ENCODE measurements at places on chromosomes 5 and 9.
A peak's percentile ranks its signal among the peaks of the same experiment; 100 is the strongest.

DNA sequence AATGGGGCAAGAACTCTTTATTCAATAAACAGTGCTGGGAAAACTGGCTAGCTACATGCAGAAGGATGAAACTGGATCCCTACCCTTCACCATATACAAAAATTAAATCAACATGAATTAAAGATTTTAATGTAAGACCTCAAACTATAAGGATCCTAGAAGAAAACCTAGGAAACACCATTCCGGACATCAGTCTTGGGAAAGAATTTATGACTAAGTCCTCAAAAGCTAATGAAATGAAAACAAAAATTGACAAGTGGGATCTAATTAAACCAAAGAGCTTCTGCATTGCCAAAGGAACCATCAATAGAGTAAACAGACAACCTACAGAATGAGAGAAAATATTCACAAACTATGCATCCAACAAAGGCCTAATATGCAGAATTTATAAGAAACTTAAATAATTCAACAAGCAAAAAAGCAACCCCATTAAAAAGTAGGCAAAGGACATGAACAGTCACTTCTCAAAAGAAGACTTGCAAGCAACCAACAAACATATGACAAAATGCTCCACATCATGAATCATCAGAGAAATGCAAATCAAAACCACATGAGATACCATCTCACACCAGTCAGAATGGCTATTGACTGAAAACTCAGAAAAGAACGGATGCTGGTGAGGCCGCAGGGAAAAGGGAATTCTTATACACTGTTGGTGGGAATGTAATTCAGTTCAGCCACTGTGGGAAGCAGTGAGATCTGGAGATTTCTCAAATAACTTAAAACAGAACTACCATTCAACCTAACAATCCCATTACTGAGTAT is 104.3 kb upstream of the MAP3K1 start:
- DNase-seq, result no peak

DNA sequence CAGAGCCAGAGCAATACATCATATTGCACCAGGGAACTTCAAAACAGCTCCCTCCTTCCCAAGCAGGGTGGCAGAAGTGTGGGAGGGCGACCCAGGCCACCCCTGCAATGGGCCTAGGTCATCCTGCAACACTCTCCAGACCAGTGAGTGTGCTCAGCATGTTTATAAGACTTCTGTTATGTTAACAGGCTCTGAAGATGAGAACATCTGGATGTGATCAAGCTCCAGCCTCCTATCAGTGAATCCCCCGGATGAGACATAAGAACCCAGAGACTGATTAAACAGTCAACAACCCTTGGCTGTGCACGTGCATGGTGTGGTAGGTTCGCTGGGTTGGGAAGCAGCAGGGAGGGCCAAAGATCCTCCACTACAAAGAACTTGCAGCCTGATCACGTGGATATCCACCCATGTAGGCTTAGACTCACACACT is 63.3 kb downstream of the ABCA1 start:
- no peak for DNase-seq

GRCh38 chr5:56413546-56413945 is 180.4 kb upstream of the ANKRD55 start:
- no peak for DNase-seq

DNA sequence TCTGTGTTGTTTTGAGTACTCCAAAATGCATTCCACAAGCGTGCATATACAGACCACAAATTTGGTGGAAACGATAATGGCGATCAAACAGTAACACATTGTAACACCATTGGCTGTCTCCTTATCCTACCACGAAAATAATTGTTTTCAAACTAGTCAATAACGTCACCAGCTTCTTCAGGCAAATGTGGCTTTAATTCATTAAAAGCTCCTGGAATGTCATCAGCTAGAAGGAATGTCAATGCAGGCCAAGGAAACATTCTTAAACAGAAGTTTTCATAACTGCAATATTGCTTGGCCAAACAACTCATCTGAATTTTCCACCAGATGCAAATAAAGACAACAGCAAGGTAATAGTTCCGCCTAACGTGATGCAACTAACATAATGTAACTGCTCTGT is 71.6 kb upstream of the XPA start:
- DNase-seq, result no peak

DNA sequence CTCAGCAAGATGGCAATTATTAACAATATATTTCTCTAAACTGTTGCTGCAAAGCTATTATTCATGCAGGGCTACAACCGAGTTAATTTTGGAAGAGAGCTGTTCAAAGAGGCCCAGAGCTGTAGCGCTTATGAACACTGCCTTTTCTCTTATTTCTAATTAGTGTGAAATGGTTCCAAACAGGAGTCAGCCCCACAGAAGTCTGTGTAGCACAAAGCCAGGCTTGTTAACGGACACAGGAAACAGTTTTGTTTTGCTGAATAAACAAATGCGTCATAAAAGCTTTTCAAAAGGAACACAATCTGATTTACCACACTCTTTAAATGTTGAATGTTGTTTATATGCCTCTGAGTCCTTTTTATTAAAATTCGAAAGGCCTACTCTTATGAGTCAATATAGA is 396.5 kb downstream of the ANXA1 start:
- DNase-seq, result no peak

DNA sequence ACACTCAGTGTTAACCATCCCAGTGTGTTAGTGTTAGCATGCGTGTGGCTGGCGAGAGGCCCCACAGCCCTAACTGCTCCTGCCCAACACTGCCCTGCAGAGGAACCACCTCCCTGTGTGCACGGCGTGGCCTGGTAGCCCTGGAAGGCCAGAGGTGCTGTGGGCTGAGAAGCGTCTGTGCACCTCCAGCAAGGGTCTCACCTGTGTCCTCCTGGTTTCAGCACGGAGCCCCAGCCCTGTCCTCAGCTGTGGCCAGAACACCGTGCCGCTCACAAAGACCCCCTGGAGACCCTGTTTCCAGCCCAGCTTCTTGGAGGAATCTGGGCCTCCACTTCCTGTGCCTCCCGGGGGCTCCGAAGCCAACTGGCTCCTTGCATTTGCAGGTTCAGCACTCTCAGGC is 56.1 kb upstream of the NRARP start:
- peak; percentile 1 for DNase-seq

GRCh38 chr5:140321796-140322195 is 18.9 kb upstream of the PFDN1 start:
- DNase-seq, result peak; percentile 82

DNA sequence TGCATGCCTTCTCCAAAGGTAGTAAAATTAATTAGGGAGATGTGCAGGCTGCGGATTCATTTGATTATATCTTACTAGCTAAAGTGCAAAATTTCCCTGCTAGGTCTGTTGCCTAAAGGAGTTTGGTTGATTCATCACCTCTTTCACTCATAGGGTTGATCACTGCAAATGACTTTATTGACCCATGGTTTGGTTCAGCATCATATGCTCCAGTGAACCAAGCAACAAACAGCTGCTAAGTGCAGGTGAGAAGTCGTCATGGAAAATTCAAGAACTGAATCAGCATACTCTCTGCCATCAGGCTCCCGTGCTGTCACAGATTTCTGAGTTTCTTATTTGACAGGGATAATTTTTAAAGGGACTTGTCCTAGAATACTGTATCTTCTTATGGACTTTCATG is 571.8 kb upstream of the CDH18 start:
- DNase-seq, result no peak

DNA sequence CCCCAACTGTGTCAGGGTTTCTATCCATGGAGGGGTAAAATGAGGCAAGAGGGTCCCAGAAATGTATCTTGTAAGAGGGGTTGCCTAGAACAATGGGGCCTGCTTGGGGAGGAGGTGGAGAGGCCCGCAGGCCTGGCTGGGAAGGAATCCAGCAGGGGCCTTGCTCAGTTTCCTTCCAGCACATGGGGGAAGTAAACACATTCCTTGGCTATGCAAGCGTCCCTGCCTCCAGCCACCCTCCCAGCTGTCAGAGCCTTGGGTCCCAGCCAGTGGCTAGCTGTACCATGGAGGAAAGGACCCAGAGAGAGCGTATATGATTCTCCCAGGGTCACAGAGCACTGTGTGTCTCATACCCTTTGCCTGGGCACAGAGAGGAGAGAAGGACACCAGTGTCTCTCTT is 71.1 kb upstream of the IL17B start:
- DNase-seq, result no peak

All from RPMI8226 (cell line).